Stimulated activated CD8-positive, alpha-beta memory T cell treated with anti-CD3 and anti-CD28 coated beads, Interleukin-2, amount 100 ng/mL, for 48 hours (primary cell): ENCODE measurements at places on chromosomes 1 and 21.

GRCh38 chr1:20143734-20144565, 4.8 kb downstream of the PLA2G2F start:
- DNase-seq, result no peak

- no peak for DNase-seq
These were observed 130.0 kb downstream of the LIPI start for GRCh38 chr21:14080764-14081096.

DNA sequence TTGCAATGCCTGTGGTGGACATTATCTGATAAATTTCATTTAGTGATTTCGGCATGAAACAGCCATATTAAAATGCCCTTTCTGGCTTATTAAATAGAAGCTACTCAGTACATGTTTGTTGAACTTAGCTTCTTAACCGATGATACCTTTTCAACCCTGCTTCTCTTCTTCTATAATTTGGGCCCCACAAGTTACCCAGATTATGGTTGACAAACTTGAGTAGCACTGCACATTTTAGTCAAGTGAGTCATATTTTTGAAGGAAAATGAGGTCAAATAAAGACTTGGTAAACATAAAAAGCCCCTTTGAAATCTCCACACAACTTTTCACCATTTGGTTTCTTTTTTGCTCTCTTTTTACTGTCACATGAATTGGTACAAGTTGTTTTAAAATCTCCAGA, 33.8 kb downstream of the GIPC2 start:
- no peak for DNase-seq

DNA sequence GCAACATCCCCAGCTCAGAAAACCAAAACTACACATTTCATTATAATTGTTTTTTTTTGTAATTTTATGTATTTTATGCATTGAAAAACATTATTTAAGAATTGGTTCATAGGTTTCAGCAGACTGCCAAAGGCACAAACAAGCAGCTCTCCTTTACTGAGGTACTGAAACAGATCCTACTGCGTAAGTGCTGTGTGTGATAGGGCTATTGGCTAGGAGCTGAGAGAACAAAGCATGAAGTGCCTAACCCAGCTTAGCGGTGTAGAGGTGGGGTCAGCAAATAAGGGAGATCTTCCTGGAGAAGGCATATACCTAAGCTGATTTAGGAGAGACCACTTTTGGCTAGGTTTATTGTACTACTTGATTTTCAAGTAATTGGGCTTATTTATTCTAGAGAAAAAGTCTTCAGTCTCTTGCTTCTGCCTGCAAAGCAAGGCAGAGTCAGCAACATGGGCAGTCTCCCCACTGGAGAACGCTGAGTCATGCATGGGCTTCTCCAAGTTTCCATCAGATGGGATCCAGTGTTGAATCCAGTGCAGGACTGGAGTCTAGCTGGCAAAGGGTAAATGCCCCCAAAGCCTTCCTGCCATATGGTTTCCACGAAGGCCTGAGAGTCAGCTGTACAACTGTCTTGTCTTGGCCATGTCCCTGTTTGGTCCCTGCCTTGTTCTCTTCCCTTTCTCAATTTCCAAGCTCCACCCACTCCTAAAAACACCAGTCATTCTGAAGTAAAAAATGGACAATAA, 18.0 kb upstream of the YTHDF2 start:
- no peak for DNase-seq

GRCh38 chr1:161905269-161905884, 118.3 kb downstream of the OLFML2B start:
- DNase-seq, result no peak
